ENCODE measurements at places on chromosomes 11 and 22. TPM values are rescaled to one million over a fixed set of nuclear protein-coding genes. Genes with fewer than 3 reads are reported as not detected.

The SCGB1C1 gene
- total RNA-seq, result not detected

The LSP1 gene
- 47.4 TPM for total RNA-seq

The CARD18 gene
- not detected for total RNA-seq

The MAJIN gene
- not detected for total RNA-seq

The MAPK12 gene
- 14.1 TPM for total RNA-seq

The OVOL1 gene
- total RNA-seq, result 25.8 TPM
